ENCODE measurements at places on chromosomes 1 and 21.

DNA sequence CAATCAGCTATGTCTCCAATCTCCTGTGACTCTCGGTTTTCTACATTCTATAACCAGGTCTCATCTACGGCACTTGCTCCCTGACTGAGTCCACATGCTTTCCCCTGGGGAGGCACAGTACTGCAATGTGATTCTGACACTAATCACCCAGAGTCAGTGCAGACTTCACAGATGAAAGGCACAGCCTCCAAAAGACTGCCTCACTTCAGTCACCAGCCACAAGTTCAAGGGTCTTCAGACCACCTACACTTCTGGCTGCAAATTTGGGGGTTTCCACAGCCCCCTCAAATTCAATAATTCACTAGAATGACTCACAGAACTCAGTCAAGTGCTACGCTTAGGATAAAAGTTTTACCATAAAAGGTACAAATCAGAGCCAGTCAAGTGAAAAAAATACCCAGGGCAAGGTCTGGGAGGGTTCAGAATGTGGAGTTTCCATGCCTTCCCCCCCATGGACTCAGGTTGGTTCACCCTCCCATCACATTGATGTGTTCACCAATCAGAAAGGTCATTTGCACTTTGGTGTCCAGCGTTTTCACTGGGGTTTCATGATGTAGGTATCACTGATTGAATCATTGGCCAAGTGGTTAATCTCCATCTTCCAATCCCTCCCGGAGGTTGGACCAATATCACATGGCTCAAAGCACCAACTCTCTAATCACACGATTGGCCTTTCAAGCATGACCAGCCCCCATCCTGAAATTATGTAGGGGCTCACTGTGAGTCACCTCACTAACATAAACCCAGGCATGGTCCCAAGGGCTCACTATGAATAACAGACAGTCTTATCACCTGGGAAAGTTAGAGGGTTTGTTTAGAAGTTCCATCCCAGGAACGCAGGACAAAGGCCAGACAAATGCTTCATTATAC, 182.9 kb upstream of the CAMK1G start:
- DNase-seq = no peak

GRCh38 chr1:76572229-76572628, 295.1 kb upstream of the ST6GALNAC5 start:
- DNase-seq = no peak

DNA sequence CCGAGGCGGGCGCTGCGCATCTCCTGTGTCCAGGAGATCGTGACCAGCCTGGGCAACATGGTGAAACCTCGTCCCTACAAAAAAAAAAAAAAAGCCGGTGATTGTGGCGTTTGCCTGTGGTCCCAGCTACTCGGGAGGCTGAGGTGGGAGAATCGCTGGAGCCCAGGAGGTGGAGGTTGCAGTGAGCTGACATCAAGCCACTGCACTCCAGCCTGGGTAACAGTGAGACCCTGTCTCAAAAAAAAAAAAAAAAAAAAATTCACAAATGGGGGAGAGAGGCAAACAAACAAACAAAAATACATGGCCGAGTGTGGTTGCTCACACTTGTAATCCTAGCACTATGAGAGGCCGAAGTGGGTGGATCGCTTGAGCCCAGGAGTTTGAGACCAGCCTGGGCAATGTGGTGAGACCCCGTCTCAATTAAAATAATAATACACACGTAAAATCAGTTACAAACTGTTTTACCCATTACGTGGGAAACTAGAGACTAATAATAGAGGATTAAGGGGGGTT, 758 bp downstream of the TATDN3 start:
- no peak for DNase-seq

- DNase-seq = no peak
Measured at GRCh38 chr21:41032541-41032940, 135.4 kb upstream of the BACE2 start.

- DNase-seq = no peak
Measured at GRCh38 chr1:29416267-29417146, 180.2 kb downstream of the PTPRU start.

- DNase-seq = no peak
Measured at GRCh38 chr1:60619581-60619980, 462.8 kb upstream of the NFIA start.

DNA sequence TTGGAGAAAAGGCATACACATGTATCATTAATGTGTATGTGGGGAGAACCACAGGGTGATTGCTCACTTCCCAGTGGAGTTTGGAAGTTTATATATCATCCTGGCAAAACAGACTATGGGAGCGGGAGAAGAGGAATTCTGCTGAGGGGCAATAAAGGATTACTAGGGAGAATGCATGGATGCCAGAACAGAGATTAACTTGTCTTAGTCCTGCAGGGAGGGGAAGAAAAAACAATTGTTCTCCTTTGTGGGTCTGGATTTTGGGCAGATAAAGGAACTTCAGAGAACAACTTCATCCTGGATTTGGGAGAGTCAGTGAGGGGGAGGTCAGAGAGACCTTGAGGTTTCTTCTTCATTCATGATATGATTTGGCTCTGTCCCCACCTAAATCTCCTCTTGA, 55.9 kb upstream of the SOX13 start:
- DNase-seq = no peak
